ENCODE measurements at places on chromosomes 11 and 22.

DNA sequence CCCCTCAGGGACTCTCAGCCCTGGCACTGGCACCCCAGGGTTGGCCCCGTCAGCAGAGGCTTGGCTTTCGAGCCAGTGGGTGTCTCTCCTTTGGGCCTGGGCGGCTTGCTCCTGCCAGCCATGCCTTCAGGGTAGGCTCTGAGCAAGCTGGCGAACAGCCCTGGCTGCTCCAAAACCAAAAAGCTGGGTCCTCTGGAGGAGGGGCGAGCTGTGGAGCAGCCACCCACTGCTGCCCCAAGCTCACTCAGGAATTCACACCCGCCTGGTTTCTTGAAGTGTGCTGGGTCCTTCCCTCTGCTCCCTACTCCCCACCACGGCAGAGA, 6.2 kb downstream of the YDJC start:
- DNase-seq: no peak

DNA sequence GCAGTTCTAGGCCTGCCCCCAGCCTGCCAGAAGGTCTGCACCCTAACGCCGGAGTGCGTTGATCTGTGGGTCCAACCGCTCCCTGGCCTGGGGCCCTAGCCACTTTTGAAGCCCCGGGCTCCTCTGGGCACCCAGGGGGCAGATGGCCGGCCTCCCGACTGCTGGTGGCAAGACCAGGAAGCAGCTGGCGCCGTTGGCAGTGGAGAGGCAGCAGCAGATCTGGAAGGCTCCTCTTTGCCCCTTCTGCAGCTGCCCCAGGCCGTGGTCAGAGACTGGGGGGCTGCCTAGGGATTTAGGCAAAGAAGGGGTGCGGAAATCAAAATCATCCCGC, 445 bp upstream of the VWCE start:
- no peak for DNase-seq

DNA sequence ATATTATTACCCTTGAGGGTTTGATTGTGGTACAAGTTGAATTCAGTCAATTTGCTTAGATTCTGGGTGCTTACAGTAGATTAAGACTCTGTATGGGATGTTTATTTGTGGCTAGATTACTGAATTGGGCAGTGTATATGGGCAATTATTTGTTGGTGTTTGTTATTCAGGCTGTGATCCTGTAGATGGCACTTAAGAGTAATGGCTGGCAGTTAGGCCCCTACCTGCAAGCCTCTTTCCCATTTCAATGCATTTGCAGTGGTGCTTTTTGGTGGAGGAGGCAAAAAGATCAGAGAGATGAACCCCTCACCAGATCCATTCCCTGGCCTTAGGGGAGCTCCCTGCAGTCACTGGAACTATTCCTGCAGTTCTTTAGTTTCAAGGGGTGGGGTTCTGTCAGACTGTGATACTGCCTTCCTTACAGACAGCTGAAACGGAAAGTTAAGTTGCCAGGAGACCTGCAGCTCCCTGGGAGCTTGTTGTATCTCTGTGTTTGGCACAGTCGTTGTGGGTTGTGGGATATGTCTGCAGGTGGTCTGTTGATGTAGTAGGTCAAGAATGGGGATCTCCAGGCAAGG, 199.5 kb downstream of the AASDHPPT start:
- DNase-seq: no peak

GRCh38 chr11:61616434-61616833, 35.6 kb upstream of the SYT7 start:
- no peak for DNase-seq

GRCh38 chr11:68370211-68371111, 58.1 kb downstream of the LRP5 start:
- no peak for DNase-seq

GRCh38 chr22:36925388-36926290, 12.2 kb downstream of the CSF2RB start:
- DNase-seq: peak; percentile 53

GRCh38 chr11:13763341-13763740, 94.9 kb downstream of the FAR1 start:
- no peak for DNase-seq

- no peak for DNase-seq
Measured at GRCh38 chr11:24900960-24901549, 404.2 kb downstream of the LUZP2 start.

DNA sequence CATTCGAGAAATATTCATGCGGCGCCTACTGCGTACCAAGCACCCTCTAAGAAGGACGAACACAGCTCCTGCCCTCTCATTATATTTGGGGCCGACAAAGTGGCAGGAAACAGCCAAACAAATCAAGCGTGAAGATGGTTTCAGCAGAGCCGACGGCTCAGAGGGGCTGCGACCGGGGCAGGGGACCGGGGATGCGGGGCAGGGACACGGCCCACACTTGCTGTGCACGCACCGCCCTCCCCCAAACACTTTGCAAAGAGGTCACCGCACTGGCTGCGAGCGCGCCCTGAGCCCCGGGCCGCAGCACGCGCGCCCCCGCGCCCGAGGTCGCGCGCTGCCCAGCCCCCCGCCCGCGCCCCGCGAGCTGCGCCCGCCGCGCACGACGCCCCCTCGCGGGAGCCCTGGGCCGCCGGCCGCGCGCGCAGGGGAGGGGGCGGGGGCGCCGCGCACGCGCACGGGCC, 255 bp upstream of the SYNGR1 start:
- DNase-seq: no peak

GRCh38 chr11:65651589-65652510, 10.9 kb downstream of the RELA start:
- DNase-seq: no peak

- DNase-seq: peak; percentile 65
Measured at GRCh38 chr11:68950270-68950669, 30.5 kb downstream of the MRGPRD start.

DNA sequence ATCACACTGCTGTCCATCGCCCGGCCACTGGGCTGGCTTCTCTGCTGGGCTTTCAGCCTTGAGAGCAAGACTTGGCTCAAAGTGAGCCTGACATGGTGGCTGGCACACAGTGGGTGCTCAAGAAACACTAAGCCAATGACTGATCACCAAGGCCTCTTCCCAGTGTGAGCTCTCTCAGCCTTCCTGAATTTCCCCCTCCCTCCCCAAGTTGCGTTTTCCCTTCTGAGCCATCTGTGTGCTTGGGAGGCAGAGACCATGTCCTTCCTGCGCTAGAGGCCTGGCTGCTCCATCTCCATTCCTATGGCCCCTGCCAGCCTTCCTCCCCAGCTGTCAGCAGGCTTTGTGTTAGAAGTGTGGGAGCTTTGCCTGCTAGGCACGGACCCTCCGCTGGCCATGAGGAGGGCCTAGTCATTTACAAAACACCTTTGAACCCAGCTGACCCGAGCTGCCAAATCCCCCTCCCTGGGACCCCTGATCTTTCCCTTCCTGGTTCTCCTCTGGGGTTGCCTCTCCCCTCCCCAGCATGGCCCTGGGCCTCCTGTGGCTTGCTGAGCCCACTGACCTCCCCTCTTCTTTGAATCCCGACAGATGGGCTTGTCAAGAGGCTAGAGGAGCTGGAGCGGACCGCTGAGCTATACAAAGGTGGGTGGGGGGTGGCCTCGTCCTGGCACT, 13.2 kb downstream of the PICK1 start:
- no peak for DNase-seq

GRCh38 chr11:19903620-19904069, 191.0 kb downstream of the NAV2 start:
- no peak for DNase-seq

GRCh38 chr11:87295237-87295636, 257.5 kb downstream of the TMEM135 start:
- DNase-seq: no peak

DNA sequence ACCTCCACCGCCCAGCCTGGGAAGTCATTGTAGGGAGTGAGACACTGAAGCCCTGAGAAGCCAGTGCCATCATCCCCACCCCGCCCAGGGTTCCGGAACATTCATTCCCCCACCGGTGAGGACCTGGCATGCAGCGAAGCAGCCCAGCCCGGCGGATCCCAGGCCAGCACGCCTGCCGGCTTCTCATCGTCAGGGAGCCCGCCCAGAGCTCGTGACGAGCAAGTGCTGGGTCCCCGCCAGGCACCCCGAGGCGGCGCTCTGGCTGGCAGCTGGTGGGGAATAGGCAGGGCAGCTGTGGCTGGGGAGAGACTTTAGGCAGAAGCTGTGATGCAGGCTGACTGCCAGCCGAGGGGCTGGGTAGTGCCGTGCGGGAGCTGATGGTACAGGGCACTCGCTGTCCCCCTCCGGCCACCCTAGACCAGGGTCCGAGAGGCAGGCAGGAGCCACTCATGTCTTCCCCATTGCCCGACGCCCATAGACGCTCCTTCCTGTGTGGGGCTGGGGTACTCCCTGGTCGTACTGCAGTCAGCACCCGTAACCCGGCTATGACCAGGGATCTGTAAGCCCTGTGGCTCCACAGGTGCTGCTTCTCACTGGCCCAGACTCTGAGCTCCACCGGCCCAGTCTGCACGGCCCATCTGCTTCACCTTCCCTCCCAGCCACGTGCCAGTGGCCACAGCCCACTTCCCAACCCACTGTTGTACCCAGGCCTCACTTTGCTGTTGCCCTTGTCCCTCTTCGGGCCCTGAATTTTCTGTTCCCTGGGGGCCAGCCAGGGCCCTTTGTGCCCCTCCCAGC, 24.5 kb upstream of the CABP7 start:
- DNase-seq: no peak

DNA sequence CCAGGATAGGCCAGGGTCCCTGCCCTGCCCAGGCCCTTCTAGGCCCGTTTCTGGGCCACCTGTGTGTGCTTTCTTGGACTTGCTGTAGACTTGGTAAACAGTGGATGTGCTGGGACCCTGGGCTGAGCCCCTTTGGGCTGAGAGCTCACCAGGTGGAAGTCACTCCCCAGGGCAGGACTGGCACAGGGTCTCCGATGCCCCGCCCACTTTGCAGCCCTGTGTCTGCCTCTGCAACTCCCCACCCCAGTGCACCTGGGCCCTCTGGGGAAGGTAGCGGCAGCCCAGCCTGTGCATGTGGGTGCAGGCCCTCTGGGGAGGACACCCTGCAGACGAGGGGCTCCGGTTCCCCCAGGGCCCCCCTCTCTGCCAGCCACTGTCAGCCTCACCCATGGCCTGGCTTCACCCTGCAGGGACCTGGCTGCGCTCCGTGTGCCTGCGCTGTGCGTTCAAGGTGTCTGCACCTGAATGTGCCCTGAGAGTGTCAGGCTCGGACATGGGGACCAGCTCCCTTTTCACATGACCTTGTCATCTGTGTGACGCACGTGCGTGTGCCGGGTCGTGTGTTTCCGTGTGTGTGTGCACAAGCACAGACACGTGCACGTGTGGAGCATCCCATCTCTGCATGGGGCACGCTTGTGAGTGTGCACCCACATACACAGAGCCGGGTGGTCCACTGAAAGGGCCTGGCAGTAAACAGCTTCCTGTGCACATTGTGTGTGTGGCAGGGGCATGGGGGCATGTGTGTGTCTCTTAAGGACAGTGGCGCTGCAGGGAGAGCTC, 118.5 kb downstream of the KCNQ1OT1 start:
- no peak for DNase-seq

DNA sequence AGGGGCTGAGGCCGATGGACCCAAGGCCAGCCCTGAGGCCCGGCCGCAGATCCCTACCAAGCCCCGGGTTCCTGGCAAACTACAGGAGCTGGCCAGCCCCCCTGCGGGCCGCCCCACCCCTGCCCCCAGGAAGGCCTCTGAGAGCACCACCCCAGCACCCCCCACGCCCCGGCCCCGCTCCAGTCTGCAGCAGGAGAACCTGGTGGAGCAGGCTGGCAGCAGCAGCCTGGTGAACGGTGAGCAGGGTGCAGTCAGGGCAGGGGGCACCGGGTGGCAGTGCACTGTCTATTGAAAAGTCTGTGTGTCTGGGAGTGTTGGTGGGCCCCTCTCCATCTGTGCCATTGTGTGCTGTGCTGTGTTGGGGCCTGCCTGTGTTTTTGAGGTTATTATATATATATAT, 16.1 kb downstream of the MICALL1 start:
- no peak for DNase-seq

- no peak for DNase-seq
Measured at GRCh38 chr11:61149624-61150615, 11.3 kb downstream of the VPS37C start.

GRCh38 chr11:61472868-61473267, 35.7 kb upstream of the LRRC10B start:
- no peak for DNase-seq

DNA sequence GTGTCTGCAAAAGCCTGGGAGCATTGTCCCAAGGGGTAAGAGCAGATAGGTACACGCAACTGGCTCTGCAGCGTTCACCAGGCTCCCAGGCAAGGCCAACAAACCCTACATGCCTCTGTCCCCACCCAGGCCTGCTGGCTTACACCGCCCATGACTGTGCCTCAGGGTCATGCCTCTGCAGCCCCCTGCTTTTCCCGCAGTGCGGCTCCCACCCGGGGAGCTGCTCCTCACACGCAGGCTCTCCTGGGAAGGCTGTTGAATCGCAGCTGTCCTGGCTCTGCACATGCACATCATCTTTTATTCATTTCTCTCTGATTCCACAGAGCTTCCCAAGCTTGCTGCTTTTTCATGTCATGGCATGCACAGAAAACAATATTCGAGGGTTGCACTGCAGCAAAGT, 29.2 kb upstream of the B3GAT1 start:
- DNase-seq: no peak

DNA sequence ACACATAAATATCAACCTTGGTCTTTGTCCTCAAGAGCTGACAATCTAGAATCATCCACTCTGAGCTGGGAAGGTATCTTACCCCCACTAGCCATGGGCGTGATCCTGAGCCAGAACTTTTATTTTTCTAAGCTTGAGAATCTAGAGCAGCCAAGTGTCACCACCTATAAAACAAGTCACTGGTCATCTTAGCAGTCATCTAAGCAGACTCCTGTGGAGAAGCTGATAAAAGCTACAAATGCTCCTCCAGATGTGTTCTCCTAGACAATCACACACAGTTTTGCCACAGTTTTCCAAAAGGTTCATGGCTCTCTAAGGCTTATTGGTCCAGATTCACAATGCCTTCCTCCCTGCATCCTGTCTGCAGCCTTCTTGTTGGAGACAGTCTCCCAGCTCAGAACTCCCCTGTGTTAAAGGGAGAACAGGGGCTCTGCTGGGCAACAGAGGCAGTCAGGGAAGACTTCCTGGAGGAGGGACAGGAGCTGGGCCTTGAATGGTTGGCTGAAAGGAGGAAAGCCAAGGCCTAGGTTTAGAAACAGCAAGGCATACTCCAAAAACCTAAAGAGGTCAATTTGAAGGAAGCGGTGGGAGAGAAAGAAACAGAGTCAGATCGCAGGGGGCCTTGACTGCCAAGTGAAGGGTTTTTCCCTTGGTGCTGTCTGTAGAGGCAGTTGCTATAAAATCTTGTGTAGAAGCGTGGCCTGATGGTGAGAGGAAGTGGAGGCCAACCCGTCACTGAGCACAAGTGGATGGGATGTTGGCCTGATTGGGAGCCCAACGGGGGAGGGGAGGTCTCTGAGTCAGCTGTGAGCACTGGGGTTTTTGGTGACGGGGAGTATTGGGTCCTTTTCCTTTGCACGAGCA, 42.0 kb downstream of the ALX4 start:
- no peak for DNase-seq

GRCh38 chr11:46669711-46670139, 30.7 kb downstream of the ARHGAP1 start:
- no peak for DNase-seq
